Urinary bladder (tissue), 4 donors: ENCODE measurements at places on chromosomes 6 and 20. TPM values are rescaled to one million over a fixed set of nuclear protein-coding genes. Genes with fewer than 3 reads are reported as not detected.

Gene HLA-C
- total RNA-seq: 108 TPM

Gene XKR7
- total RNA-seq: 0.05 TPM

Gene MEI4
- total RNA-seq: 0.21 TPM

Gene APOBEC2
- 11.4 TPM for total RNA-seq

Gene ABHD16B
- not detected for total RNA-seq

Gene PNPLA1
- total RNA-seq: not detected

DNA sequence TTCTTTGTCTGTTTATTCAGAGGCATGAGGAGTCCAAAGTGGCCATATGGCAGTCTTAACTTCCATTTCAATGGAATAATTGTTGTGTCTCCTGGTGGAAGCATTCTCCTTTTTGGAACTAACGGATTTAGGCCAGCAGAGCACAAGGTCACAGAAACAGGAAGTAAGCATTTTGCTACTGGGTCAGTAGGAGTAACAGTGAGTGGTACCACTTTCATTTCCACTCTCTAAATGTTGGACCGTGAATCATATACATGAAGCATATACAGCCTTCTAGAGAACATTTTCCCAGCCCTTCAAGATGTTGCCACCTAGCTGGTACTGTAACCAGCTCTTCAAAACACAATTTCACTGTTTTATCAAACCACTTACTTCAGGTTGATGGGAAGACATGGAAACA, 182.8 kb downstream of the EYS start:
- DNase-seq: no peak

GRCh38 chr20:62503401-62504178, 27.8 kb upstream of the GATA5 start:
- no peak for DNase-seq

- DNase-seq: no peak
Measured at GRCh38 chr20:38304845-38305447, 990 bp downstream of the BPI start.

GRCh38 chr6:170445971-170446370, 107.1 kb downstream of the PSMB1 start:
- no peak for DNase-seq

GRCh38 chr6:15879371-15880261, 216.8 kb upstream of the DTNBP1 start:
- DNase-seq: peak; percentile 42

DNA sequence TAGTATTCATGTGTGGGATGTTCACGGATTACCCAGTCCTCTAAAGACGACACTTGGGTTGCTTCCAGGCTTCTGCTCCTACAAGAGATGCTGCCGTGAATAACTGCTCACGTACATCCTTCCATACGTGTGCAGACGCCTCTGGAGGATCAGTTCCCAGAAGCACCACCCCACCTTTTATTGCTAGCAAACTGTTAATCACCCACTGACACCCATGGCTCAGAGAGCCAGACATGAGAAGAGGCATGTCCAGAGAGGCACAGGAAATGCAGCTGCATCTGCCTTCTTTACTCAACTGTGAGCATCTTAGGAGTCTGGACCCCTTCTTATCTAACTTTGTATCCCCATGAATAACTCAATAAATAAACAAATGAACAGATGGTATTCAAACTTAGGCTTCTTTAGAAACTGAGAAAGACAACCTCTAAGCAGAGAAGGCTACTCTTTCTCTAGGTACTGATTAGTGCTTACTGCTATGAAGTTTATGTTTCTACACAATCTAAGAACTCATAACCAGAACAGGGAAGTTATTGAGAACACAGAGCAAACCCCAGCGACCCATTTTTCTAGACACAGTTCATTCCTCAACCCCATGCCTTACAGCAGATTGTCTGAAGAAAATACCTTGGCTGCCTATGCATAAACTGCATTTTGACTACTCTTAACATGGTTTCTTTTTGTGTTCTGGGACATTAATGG, 228.7 kb upstream of the RREB1 start:
- no peak for DNase-seq

DNA sequence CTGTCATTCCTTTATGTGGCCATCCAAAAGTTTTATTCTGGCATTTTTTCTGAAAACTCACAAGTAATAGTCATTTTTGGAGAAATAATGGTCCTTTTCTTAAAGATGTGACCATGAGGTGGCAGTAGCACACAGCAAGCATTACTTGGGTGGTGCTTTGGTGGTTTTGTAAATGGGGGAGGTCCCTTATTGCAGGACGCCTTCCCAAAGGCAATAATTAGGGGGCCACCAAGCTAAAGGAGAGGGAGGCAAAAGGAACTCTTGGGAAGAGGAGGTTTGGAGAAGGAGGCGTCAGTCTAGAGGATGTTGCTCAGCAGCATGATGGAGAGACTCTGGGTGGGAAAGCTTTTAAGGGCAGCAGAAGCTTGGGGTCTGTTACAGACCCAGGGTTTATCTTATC, 422.6 kb upstream of the MMS22L start:
- DNase-seq: no peak

- DNase-seq: no peak
Measured at GRCh38 chr6:101393251-101393828, at the start of gene GRIK2. GRIK2 (plus strand) TSS chr6:101393708.

DNA sequence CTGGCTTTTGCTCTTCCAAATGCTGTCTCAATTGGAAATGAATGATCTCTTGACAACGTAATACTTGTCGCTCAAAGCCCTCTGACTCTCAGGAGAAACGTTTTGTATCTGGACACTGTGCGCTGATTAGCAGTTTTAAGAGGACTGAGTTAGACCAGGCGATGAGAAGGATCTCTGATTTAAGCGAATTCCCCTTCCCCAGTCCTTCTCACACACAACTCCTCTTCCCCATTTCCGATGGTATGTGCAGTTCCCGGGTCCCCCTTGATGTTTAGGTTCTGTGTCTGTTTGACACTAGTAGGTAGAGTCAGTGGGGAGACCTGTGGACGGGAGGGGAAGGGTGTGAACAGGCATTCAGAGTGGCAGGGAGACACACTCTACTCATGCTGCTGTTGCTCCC, 2.5 kb downstream of the ZDHHC14 start:
- no peak for DNase-seq

DNA sequence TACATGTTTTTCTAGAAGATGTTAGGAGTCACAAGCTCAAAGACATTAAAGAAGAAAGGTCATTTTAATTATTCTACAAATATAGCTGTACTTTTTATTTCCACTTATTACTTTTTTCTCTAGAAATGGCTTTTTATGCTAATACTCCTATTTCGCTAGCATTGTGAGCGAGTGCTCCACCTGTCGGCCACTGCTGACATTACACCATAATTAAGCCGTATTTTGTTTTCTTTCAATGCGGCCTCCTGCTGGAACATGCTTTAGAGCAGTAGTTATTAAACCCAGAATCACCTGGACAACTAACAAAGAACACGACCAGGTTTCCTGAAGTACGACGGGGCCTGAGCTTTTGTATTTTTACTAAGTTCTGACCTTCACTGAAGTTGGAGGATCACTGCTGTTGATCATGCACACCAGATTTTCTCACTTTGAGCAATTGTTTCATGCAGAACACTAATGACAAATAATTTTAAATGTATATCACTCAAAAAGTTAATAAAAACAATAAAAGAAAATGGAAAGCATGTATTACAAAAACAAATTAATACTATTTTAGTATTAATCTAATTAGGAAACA, 74.1 kb upstream of the PAK5 start:
- peak; percentile 17 for DNase-seq

DNA sequence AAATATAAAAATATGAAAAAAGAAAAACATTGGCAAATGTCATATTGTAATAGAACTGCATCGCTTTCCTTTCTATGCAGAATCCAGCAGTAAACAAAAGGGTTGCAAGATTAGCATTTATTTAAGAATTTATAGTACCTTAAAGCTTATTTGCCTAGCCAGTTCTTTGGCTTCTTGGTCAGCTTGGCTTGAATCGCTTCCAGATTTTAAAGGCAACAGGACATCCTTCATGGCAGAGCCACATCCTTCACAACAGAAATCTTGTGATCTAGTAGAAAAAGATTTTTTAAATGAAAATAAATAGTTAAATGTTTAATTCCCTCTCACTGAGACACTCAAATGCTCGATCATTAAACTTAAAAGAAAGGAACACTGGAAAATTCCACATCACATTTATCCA, 17.4 kb downstream of the UBE2J1 start:
- DNase-seq: no peak

- DNase-seq: no peak
Measured at GRCh38 chr6:31588871-31589650, 3.0 kb downstream of the LST1 start.

DNA sequence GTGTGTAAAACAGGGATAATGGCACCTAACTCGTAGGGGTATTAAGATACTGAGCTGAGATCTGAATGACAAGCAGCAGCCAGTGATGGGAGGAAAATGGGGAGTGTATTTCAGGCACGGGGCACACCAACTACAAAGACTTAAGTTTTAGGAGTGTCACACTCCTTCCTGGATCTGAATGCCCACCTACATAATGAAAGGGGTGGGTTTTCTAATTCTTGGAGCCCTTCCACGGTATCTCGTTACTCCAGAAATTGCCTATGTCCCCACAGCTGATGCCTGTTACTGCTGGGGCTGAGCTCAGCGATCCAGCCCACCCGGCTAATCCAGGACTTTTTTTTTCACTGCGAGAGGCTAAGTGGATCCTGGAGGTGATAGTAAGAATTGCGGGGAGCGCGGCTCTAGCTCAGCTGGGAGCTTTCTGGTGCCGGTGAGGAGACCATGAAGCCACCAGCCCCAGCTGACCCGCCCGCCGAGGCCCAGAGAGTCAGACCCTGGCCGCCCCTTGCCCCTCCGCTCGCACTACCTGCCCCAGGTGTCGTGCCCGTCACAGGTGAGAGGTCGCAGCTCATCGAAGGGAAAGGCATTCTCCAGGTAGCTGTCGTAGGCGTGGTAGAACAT, 727 bp downstream of the EDEM2 start:
- no peak for DNase-seq

GRCh38 chr6:6676910-6677441, 88.5 kb downstream of the LY86 start:
- no peak for DNase-seq

GRCh38 chr20:34791289-34792020, 34.0 kb downstream of the NCOA6 start:
- no peak for DNase-seq

DNA sequence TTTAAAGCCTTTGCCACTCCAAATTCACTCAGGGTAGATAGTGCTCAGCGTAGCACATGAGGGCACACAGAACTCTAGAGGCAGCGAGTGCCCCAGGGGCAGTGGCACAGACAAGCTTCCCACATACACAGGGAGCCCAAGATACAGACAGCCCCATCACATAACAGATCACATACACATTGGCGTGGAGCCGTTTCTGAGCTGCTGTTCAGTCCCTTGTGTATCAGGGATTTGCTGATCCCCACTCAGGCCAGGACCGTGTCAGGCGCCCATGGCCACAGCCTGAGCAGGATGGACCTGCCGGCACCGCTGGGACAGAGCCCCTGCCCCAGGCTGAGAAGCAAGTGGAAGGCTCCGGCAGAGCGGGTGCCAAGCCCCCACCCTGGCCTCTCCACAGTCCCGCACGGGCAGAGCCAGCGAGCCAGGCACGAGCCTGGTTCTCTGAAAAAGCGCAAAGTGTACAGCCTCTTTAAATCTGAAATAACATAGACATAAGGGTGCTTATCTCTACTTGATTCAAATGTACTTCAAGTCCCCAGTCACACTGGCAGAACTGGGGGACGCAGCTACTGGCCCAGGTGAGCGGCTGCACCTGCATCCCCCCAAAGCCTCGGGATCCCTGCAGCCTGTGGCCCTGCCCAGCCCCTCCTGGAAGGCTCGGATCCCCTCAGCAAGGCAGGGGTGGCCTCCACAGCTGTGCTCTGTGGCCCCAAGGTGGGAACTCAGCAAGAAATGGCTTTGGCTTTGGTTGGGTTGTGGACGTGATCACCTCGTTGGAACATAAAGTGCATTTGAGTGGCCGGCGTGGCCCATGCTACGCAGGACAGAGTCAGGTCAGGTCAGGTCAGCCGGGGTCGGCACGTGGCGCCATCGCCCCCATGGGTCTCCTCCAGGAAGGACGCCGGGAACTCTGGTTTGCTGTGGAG, 231.3 kb downstream of the ERMARD start:
- no peak for DNase-seq

DNA sequence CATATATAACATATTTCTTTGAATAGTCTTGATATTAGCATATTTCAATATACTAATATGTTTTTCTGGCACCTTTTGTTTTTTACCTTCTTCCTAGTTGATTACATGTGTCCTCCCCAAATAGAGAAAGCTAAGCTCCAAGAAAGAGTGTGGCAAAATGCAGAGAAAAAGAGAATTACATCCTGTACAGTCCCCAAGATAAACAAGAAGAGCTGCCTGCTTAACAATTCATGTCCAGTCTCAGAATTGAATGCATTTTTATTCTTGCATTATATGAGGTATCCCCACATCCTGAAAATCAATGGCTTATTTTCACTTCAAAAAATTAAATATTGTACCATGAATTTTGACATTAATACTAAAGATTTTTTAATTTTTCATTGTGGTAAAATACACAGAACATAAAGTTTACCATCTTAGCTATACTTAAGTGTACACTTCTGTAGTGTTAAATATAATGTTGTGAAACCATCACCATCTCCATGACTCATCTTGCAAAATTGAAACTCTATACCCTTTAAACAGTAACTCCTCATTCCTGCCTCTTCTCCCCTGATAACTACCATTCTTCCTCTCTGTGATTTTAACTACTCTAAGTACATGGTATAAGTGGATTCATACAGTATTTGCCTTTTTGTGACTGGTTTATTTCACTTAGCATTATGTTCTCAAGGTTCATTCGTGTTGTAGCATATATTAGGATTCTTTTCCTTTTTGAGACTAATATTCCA, 490.3 kb downstream of the COL12A1 start:
- no peak for DNase-seq

DNA sequence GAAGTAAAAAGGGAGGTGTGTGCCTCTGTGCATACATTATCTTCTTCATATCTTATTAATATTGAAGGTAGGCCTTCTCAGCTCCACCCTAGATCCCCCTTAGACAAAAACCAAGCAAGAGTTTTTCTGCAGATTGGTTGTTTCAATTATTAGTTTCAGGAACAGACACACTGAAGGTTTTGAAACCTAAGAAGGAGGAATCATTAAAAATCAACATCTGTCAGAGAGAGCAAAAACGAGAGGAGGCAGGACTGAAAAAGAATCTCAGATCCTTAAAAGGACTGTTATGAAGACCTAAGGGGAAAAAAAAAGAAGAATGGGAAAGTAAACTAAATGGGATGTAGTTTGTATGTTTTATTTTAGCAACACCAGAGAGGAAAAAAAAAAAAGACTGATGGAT, 560.8 kb upstream of the JAG1 start:
- DNase-seq: no peak
